ENCODE measurements at places on chromosomes 12 and 14.

DNA sequence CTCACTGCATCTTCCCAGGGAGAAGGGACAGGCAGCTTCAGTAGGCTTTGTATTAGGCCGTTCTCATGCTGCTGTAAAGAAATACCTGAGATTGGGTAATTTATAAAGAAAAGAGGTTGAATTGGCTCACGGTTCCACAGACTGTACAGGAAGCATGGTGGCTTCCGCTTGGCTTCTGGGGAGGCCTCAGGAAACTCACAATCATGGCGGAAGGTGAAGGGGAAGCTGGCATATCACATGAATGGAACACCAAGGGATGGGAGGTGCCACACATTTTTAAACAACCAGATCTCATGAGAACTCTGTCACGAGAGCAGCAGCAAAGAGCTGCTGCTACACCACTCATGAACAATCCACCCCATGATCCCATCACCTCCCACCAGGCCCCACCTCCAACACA, 182.2 kb upstream of the SFSWAP start:
- no peak for DNase-seq

DNA sequence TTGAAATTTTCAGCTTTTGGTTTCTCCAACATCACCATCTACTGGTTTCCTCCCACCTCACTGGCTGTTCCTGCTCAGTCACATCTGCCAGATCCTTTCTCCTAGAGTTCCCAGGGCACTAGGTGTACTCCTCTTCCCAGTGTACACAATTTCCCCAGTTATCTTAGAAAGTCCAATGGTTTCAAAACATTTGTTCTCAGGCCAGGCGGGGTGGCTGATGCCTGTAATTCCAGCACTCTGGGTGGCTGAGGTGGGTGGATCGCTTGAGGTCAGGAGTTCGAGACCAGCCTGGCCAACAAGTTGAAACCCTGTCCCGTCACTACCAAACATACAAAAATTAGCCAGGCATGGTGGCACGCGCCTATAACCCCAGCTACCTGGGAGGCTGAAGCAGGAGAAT, 60.7 kb downstream of the SPPL3 start:
- DNase-seq, result no peak

GRCh38 chr14:59085207-59085739, 103.2 kb upstream of the DAAM1 start:
- no peak for DNase-seq

- DNase-seq, result no peak
Measured at GRCh38 chr14:31208546-31209424, 1.2 kb upstream of the HECTD1 start.

DNA sequence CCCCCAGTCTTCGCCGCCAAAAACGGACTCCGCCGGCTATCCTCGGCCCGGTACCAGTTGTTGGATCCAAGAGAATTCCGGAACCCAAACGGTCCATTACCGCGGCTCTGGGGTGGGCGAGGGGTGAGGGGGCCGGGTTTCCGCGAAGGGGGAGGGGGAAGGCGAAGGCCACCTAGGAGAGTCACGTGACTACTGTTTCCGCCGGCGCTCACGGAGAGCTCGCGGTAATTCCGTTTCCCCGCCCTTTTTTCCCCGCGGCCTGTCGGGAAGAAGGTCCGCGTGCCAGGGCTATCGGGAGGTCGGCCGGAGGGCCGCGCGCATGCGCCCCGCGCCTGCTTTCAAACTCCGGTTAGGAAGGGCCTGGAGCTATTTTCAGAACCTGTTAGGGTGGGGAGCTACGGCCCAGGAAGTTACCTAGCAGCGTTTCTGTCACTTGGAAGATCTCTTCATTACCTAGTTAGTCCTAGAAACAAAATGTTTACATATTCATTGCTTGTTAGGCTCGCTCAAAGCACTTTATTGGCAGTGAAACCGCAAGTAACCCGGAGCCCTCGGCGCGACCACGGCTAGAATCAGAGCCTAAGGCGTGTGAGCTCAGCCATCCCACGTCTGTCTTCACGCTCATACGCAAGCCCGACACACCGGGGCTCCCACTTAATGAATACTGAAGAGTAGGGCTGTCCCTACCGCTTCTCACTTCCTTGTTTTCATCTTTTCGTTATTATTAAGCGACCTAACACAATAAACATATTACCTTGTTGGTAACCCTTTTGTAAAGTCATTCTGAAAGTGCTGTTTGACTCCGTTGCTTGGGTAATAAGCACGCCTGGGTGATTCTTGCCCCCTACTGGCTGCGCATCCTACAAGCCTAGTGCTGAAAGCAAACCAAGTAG, 624 bp upstream of the SBNO1 start:
- DNase-seq, result peak; percentile 97

DNA sequence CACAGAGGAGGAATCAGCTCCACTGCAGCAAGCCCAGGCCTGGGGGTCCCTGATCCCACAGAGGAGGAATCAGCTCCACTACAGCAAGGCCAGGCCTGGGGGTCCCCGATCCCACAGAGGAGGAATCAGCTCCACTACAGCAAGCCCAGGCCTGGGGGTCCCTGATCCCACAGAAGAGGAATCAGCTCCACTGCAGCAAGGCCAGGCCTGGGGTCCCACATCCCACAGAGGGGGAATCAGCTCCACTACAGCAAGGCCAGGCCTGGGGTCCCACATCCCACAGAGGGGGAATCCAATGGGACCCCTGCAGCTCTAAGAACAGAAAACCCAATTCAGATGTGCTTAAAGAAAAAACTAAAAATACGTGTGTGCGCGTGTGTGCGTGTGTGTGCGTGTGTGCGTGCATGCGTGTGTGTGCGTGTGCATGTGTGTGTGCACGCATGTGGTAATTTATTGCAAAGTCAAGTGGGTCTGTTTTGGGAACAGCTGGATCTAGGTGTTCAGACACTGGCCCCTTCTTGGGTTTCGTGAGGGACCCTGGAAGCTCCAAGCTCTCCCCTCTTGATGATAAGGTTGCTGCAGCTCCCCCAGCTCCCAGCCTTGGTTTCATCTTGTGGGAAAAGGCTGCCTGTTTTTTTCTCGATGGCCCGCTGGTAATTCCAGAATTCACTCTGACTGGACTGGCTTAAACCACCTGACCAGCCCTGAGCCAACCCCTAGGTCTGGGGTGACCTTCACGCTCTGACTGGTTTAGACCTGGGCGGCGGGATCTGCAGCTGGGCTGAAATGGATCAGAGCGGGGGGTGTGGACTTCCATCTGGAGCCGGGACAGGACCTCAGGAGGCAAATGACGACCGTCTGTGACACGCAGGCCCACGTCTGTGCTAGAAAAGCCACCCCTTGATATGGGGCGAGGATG, 47.1 kb downstream of the GALNT9 start:
- DNase-seq, result no peak

GRCh38 chr14:77212943-77213678, 31.5 kb downstream of the TMEM63C start:
- peak; percentile 27 for DNase-seq

DNA sequence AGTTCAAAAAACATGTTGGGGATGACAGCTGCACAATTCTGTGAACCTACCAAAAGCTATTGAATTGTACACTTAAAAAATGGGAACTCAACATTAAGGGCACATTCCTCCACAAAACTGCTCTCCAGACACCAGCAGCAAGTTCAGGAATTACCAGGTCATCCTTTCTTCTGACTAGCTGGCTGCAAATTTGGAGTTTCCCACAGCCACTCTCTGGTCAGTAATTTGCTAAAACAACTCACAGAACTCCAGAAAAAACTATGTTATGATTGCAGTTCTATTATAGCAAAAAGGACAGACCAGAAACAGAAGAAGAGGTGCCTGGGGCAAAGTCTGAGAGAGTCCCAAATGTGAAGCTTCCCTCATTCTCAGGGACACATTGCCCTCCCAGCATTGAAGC, 20.1 kb upstream of the PLEKHD1 start:
- no peak for DNase-seq

DNA sequence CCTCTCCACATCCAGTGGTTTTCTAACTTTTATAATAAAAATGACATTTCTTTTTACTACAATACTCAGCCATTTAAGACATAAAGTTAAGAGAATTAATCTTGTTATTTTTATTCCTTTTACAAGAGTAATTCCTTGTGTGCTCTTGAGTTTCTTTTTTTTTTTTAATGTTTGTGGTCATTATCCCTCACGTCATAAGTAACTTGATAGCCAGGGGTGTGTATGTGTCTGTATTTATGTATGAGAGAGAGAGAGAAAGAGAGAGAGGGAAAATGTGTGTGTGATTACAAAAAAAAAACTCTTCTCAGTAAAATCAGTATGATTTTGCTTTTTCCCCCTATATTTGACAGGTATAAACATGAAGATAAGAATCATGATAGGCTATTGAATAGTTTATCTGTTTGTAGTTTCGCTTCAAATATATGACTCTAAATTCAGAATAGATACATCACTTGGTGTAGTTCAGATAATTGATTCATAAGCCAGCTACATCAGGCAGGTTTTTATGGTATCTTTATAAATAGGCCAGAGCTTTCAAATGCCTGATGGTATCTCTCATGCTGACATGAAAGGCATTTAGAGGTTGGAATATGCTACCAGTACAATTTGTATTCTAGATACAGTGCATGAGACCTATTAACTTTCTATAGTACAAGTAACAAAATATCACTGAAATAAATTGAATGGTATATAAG, 34.9 kb downstream of the RERGL start:
- no peak for DNase-seq

DNA sequence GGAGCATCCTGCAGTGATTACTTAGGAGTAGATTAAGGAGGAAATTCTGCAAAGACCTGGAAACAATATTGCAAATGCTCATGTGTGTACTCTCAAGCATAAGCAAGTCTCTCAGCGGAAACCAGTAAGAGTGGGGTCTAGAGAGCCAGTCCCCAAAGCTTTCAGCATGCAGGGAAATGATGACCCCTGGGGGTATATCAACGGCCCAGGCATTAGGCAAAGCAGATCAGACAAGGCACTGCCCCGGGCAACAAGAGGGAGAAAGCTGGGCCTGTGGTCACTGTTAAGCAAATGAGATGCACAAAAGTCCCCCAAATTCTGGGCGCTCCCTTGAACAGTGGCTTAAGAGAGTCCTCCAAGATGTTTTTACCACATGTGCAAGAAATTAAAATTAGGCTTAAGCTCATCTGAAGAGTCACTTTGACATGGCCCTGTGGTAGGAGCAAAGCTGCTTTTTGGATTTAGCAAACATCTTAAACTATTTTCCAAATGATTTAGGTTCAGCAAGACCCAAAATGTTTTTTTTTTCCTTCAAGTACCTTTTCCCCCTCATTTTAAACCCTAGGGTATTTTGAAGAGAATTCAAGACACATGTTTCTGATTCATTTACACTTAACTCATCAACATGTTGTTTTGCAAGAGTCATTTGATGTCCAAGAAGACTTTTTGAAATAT, 457.1 kb upstream of the TBX3 start:
- no peak for DNase-seq

- DNase-seq, result no peak
Measured at GRCh38 chr12:109695961-109696461, 17.6 kb upstream of the FAM222A start.

- DNase-seq, result no peak
Measured at GRCh38 chr14:104108570-104109541, 23.4 kb downstream of the ASPG start.

DNA sequence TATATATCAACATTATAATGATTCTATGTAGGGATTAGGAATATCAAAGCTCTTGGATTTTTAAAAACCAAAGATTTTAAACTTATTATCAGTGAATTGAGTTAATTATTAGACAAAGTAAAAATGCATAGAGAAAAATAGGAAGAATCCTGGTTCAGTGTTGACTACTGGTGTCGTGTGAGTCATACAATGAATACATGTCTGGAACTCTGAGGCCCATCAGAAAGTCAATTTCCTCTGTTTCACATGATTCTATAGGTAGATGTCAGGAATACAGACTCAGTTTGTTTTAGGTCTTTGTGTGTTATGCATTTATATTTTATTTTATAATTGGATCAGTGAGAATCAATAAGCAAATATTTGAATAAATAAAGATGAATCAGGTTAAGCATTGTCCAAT, 84.5 kb upstream of the RTL1 start:
- DNase-seq, result no peak

DNA sequence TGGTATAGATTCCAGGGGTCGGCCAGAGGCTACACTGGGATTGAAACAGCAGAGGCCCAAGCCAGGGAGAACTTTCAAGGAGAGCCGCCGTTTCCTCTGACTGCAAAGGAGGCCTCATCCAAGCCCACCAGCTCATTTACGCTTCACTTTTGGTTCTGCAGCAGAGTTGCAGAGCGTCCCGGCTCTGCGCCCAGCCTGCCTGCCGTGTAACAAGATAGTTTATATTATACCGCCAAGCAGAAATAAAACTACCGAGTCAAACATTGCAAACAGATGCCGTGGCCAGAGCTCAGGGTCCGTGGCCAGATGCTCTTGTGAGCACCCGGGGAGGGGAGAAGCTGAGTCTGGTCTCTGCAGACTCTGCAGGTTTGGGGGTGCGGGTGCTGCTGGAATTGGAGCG, 60.7 kb upstream of the TBX3 start:
- no peak for DNase-seq

DNA sequence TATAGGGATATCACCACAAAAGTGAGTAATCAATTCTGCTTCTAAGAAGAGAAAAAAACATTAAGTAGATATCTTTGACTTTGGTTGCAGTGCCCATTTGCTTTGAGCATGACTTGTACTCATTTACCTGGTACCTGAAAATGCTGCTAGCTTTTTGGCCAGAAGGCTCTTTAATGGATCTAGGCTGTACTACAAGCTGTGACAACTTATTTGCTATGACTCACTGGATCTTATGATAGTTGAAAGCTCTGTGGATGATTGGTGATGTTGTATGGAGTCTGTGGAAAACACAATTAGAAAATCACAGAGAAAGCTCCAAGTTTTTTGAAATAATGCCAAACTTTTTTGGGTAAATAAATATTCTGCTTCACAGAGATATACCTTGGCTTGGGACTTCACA, 960.9 kb upstream of the FBXO33 start:
- no peak for DNase-seq

DNA sequence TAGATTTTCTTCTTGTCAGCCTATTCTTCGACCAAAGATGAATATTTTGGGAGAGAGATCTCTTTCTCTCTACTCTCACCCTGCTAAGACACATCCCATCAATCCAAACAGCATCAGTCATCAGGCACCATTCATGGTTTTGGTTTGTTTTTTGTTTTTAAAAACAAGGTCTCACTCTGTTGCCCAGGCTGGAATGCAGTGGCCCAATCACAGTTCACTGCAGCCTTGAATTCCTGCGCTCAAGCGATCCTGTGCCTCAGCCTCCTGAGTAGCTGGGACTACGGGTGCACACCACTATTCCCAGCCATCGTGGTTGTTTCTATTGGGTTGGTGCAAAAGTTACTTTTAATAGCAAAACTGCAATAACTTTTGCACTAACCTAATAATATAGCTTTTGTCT, 14.4 kb upstream of the ITPR2 start:
- DNase-seq, result no peak

- DNase-seq, result no peak
Measured at GRCh38 chr14:53355581-53356112, 202.5 kb upstream of the DDHD1 start.

DNA sequence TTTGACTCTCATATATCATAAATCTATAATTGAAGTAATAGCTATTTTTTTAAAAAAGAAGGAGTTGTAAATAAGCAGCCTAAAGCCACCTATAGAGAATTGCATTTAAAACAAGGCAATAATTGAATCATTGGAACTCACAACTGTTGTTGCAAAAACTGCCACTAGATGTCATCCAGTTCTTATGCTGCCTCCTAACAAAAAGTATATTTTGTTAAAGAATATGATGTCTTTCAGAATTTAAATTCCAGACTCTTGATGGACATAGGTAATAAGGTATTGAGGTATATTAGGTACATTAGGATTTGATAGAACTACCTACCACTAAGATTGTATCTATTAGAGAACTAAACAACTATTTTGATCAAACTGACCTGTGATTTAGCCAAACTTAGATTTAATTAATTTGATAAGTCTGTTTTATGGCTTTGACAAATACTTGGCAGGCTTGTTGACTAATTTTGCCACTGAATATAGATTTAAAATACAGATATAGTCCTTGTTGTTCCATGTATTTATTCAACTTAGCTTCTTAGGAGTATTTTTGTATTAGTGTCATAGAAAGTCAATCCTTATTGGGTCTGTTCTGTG, 401.4 kb downstream of the RPL10L start:
- DNase-seq, result no peak
